ENCODE measurements at places on chromosomes 4 and X.

DNA sequence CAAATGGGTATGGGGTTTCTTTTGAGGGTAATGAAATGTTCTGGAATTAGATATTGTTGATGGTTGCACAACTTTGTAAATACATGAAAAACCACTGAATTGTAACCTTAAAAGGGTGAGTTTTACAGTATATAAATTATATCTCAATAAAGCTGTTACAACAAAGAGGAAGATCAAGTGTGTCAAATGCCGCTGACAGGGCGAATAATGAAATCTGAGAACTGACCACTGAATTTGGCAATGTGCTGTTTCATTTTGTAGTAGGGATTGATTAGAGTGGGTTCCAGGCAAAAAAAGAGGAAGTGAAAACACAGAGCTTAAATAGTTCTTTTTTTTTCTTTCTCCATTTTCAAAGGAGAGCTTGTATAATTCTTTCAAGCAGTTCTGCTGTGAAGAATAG lies 161.1 kb upstream of the NAP1L5 start:
- DNase-seq: no peak

DNA sequence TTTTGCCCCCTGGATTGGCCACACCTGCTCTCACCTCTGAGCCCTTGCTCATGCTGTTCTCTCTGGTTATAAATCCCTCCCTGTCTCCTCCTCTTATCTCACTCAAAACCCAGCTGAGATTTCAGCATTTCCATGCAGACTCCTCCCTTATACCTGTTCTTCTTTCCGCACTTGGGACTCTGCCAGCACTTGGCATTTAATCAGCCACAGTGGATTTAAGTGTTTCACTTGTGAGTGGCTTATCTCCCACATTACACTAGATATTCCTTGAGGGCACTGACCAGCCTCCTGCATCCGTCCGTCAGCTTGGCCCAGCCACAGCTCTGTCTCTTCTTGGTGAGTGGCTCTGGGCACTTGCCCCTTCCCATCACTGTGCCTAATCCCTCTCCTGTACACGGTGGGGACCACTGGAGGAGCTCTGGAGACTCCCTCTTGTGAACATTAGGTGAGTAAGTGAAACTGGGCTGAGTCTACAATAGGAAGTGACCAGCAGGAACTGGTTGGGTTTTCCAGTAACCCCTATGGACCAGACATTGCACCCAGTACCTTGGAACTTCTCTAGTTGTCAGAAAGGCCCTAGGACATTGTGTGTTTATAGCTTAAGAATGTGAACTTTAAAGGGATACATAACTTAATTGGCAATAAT lies 19.9 kb downstream of the FGFBP1 start:
- no peak for DNase-seq

DNA sequence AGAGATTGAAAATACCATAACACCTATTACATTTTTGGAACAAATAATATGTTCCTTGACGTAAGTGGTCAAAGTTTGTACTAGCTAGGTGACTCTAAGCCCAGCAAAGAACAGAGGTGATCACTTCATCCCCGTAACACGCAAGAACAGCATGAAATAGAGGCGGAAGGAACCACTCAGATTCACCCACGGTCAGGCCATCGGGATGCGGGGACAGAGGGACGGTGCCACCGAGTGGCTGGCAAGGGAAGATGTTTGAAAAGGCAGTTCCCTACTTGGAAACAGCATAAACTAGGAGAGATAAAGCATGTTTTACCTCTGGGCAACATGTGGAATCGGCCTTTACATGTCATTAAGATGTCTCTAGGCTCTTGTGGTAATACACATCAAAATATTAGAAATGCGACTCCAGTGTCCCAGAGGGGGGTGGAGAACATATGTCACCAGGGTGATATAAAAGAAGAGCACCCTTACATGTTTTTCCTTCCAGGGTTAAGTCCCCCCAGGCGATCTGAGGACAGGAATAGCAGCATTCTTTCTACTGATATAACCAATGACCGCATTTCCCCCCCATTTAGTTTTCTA lies 84.0 kb downstream of the PHKA2 start:
- DNase-seq: no peak

GRCh38 chr4:5755679-5756078 lies 44.7 kb downstream of the EVC start:
- DNase-seq: no peak

- DNase-seq: no peak
These were observed 361.4 kb downstream of the CBLL2 start for GRCh38 chrX:22634083-22634482.

GRCh38 chr4:148962539-148963290 lies 520.5 kb upstream of the NR3C2 start:
- no peak for DNase-seq

- DNase-seq: no peak
These were observed 1.4 kb downstream of the ARHGEF6 start for GRCh38 chrX:136779346-136779781.

- DNase-seq: no peak
These were observed 375.7 kb upstream of the AADAT start for GRCh38 chr4:170465429-170465828.

GRCh38 chrX:42524379-42524778 lies 253.6 kb downstream of the PPP1R2C start:
- DNase-seq: no peak

DNA sequence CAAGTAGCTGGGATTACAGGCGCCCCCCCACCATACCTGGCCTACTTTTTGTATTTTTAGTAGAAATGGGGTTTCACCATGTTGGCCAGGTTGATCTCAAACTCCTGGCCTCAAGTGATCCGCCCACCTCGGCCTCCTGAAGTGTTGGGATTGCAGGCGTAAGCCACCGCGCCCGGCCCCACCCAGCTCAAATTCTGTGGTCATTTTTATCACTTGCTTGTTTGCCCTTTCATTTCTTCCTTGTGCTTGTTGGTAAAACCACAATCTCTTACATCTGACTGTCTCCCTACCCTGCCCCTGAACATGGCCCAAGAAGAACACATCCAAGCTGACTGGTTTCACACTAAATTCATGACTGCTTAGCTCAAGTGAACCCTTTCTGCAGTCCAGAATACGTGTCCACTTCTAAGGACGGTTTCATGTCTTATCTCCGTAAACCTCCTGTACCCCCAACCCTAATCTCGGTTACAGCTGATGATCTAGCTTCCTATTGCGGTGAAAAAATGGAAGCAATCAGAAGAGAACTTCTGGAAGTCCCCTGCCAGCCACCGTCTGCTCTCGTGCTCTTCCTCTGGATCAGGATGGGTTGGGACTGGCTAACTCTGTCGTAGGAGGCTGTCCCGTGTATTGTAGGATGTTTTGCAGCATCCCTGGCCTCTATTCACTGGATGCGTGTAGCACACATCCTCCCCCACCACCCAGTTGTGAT lies 5.4 kb upstream of the RS1 start:
- DNase-seq: no peak

GRCh38 chrX:136168929-136169735 lies 21.8 kb downstream of the FHL1 start:
- no peak for DNase-seq
